ENCODE measurements at places on chromosomes 1 and 21. TPM values are rescaled to one million over a fixed set of nuclear protein-coding genes. Genes with fewer than 3 reads are reported as not detected.

Gene SPRR2B
- total RNA-seq: not detected

Gene TAS1R1
- total RNA-seq: not detected

Gene SH3D21
- 3.2 TPM for total RNA-seq

Gene PTGFR
- total RNA-seq: 10.0 TPM

Gene CASQ1
- 0.29 TPM for total RNA-seq

Gene TRIM62
- 7.2 TPM for total RNA-seq

Gene PRELP
- total RNA-seq: 0.72 TPM

Gene ENSA
- total RNA-seq: 121 TPM

Gene NUP210L
- total RNA-seq: not detected

Gene MSH4
- not detected for total RNA-seq

Gene RIPPLY3
- total RNA-seq: not detected
